H1 (cell line): ENCODE measurements at places on chromosomes 6 and 20. TPM values are rescaled to one million over a fixed set of nuclear protein-coding genes. Genes with fewer than 3 reads are reported as not detected.

DNA sequence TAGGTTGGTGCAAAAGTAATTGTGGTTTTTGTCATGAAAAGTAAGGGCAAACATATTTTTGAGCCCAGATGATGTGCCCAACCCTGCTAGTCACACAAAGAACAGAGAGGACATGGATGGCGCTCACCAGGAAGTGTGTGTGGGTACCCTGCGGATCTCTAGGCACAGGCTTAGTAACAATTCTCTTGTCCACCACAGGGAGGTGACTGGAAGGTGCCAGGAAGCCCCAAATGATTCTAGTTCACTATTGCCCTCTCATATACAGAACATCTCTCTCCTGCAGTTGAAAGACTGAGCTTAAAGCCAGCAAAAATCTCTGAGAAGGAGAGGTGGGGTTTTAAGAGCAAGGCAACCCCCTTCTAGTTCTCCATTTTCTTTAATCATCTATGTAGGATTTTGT, 272.1 kb upstream of the TAB2 start:
- no peak for DNase-seq

- no peak for DNase-seq
Measured at GRCh38 chr20:21381619-21382018, 15.7 kb downstream of the NKX2-4 start.

DNA sequence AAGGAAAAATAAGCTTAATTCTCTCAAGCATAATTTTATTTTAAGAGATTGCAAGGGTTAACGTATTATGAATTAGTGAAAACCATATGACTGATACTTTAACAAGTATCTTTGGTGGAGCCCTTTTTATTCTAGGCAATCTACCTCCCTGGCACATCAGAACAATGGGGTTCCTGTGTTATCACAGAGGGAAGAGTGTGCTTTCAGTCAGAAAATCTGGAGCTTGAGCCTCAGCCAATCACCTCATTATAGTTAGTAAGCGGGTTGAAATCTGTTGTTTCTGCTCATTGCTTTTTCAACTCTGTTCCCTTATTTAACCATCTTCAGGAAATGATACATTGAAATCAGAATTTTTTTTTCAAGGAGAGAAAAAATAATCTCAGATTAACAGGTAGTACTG, 391 bp downstream of the ADGRF1 start:
- DNase-seq = no peak

DNA sequence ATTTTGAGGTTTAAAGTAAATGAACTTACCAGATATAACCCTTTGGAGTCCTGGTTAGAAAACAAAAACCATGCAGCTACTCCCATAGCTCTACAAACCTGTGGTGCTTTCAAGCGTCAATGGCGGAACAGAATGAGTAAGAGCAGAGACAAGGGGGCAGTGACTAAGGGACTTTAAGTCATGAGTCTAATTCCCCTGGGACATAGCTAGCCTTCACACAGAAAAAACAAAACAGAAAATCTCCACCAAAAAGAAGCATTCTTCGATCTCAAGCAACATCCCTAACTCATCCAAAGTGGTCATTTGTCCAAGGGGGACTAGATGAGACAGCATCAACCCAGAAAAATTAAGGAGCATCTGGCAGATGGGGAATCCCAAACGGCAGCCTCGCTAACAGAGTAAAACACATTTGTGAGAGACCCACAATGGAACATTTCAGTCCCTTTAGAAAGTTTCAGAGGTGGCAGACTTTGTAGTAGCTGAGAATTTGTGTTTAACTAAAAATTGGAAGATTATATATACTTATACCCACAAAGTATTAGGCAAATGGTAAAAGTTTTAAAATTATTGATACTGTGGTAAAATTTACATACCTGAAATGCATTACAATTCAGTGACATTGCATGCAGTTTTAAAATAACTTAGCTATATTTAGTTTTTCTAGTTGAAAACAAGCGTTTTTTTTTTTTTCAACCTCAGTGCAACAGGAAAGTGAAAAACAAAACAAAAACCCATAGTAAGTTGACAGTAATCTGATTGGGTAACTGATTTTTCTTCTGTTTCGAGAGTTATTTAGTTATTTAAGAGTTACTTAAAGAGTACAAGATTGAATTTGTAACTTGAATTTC, 67.5 kb downstream of the KCNQ5 start:
- DNase-seq = no peak

- no peak for DNase-seq
Measured at GRCh38 chr6:53241938-53242337, 93.3 kb upstream of the GCM1 start.

- DNase-seq = peak; percentile 53
Measured at GRCh38 chr6:170306324-170307079, at the start of gene FAM120B. Gene FAM120B, plus strand, starts transcription at chr6:170306758. Its CDS starts 10,633 bp downstream, at chr6:170317391.

DNA sequence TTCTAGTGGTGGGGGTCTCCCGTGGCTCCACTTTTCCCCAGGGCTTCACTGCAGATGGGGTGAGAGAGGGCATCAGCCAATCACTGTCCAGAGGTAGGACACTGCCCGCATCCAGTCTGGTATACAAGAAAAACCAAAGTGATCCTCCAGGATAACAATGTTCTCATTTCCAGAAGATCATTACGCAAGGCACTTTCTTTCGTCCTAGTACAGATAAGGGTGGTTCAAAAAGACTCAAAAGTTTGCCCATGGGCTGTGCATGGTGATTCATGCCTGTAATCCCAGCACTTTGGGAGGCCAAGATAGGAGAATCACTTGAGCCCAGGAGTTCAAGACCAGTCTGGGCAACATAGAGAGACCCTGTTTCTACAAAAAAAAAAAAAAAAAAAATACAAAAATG, 16.4 kb downstream of the GMDS start:
- DNase-seq = no peak

- no peak for DNase-seq
Measured at GRCh38 chr6:16089232-16090062, 39.4 kb upstream of the MYLIP start.

DNA sequence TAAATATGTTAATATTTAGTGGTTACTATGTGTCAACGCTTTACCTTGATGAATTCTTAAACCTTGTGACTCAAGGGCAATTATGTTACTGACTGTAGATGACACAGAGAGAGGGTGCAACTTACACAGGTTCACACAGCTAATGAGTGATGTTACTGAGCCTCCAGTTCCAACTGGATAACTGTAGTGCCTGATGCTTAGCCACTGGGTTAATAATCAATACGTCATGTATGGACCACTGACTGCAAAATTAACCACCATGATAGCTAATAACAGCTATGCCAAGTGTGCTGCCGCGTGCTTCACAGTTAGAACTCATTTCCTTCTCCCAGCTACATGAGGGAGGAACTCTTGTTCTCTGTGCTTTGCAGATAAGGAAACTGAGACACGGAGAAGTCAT, 45.4 kb downstream of the SIRPA start:
- DNase-seq = no peak

DNA sequence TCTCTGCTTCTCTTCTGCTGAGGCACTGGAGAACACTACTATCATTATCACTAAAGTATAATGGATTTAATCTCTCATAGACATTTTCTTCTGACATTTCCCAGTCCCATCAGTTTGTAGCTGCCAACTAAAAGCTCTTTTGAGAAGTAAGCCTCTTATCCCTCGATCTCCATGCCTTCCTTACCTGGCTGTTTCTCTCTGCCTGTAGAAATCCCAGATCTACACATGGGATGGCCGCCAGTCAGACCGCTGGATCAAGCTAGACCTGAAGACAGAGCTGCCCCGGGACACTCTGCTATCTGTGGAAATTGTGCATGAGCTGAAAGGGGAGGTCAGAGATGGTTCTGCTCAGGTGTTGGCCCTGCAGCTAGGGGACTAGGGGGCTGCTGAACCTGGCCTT, 25.4 kb downstream of the CCDC167 start:
- no peak for DNase-seq

DNA sequence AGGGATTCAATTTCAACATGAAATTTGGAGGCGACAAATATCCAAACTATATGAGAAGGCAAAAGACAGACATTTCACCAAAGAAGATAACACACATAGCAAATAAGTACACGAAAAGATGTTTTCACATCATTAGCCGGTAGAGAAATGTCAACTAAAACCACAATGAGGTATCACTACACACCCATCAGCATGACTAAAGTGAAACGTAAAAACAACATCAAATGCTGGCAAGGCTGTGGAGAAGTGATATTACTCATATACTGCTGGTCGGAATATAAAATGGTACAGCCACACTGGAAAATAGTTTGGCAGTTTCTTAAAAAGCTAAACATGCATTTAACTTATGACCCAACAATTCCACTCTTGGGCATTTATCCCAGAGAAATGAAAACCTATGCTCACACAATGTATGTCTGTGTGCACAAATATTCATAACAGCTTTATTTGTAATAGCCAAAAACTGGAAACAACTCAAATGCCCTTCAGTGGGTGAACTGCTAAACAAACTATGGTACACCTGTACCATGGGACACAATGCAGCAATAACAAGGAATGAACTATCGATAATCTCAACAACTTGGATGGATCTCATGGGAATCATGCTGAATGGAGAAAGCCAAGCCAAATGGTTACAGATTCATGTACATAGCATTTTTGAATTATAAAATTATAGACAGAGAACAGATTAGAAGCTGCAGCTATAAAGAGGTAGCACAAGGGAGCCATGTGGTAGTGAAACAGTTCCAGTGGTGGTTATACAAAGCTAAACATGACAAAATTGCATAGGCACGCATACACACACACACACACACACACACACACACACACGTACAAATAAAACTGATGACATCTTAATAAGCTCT, 8.6 kb downstream of the ADAT2 start:
- DNase-seq = no peak

DNA sequence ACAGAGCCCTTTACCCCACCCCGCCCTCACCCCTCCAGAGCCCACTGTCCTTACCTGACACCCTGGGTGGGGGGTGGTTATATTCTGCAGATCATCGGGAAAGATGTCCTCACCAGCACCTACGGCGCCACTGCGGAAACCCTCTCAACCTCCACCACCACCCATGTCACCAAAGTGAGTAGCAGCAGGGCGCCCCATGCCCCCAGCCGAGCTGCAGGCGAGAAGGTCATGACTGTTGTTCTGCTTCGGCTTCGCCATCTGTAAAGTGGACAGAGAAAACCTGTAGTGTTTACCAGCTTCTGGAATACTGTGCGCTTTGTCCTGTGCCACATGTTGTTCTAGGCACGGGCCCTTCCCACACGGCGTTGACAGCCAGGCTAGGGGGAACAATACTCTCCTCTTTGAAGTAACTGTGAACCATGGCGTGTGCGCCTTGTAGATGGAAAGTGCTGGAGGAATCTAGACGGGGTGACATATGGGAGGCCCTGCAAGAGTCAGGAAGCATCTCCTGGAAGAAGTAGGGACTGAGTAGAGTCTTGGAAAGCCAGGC, 16.5 kb upstream of the AAR2 start:
- no peak for DNase-seq

DNA sequence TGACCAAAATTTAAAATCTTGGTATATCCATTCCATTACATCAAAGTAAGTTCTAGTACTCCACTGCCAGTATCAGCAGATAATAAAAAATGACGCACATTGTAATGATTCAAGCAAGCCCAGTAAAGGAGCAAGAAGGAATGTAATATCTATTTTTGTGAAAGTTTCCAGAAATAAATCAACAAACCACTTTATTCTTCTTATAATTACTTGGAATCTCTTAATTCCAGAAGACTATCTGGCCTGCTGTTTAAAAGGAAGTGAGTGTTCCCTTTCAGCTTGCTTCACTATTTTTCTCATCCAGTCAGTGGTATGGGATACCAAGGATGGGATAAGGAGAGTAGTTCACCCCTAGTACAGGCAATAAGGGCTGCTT, 42.2 kb upstream of the DSE start:
- no peak for DNase-seq

GRCh38 chr20:46214824-46215488, 93.3 kb downstream of the CDH22 start:
- no peak for DNase-seq

GRCh38 chr6:90233994-90234393, 62.6 kb downstream of the BACH2 start:
- DNase-seq = no peak

Gene VIP
- not detected in 2 replicates for total RNA-seq

Gene TFAP2D
- total RNA-seq = not detected in 2 replicates

Gene WFDC2
- total RNA-seq = 77.9 and 86.0 TPM in 2 replicates

Gene SNAP25
- total RNA-seq = 0.52 and 0.69 TPM in 2 replicates

Gene MOCS3
- 6.1 and 6.3 TPM in 2 replicates for total RNA-seq

Gene MUC21
- total RNA-seq = not detected in 2 replicates

Gene RFX6
- total RNA-seq = not detected in 2 replicates

Gene GLO1
- total RNA-seq = 161 and 170 TPM in 2 replicates

Gene SPATA25
- 2.5 and 3.0 TPM in 2 replicates for total RNA-seq

Gene PREX1
- total RNA-seq = 12.8 and 13.5 TPM in 2 replicates
